ENCODE measurements at places on chromosomes 13 and 19.

- no peak for DNase-seq
Measured at GRCh38 chr13:79810669-79811068, 329.7 kb downstream of the NDFIP2 start.

DNA sequence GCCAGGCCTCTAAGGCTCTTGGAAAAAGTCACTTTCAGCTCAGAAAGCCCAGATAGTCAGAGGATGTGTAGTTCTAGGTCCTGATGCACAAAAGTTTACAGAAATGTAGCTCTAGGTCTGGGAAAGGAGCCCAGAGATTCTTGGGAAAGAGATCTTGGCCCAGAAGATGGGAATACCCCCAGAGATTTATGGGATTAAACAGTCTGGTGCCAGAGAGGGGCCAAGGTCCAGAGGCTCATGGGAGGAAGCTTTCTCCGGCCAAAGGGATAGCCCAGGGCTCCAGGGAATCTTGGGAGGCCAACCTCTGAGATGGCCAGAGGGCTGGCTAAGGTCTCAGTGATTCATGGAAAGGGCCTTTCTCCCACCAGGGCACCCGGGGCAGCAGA, 15.2 kb downstream of the BCAT2 start:
- no peak for DNase-seq

- DNase-seq = no peak
Measured at GRCh38 chr19:932648-933552, 7.1 kb downstream of the ARID3A start.

GRCh38 chr19:10227026-10227971, 3.8 kb downstream of the S1PR2 start:
- no peak for DNase-seq

- peak; percentile 98 for DNase-seq
Measured at GRCh38 chr19:11355160-11356073, at the start of gene PLPPR2. TSS of gene PLPPR2 (plus strand) at chr19:11355432. CDS start at chr19:11357674, 2,242 bp downstream.

- DNase-seq = no peak
Measured at GRCh38 chr13:102687520-102687919, 7.3 kb downstream of the METTL21C start.

DNA sequence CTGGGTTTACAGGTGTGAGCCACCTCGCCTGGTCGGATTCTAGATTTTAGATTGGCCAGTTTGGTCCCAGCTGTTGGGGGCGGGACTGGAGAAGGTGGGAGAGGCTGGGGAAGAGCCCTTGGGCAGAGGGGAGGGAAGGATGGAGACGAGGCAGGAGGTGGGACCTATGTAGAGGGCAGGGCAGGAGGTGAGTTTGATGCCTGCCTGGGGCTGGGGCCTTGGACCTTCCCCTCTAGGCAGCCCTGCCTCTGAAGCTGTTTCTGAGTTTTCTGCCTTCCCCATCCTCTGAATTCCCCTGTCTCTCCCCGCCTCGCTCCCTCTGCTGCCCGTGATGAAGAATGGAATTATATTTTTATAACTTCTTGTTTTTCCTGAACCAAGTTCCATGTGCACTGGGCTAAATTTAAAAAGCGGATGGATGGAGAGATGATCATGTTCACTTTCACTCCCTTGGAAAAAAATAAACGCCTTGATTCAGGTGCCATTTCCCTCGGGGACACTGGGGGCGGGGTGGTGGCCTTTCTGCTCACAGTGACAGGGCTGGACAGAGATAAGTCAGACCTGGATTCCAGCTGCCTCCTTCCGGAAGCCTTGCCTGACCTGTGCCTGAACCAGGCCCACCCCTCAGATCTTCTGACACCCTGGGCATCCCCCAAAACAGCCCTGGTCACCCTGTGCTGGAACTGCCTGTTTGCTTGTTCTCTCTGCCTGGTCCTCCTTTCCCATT, 16.5 kb upstream of the TNFAIP8L1 start:
- DNase-seq = no peak

DNA sequence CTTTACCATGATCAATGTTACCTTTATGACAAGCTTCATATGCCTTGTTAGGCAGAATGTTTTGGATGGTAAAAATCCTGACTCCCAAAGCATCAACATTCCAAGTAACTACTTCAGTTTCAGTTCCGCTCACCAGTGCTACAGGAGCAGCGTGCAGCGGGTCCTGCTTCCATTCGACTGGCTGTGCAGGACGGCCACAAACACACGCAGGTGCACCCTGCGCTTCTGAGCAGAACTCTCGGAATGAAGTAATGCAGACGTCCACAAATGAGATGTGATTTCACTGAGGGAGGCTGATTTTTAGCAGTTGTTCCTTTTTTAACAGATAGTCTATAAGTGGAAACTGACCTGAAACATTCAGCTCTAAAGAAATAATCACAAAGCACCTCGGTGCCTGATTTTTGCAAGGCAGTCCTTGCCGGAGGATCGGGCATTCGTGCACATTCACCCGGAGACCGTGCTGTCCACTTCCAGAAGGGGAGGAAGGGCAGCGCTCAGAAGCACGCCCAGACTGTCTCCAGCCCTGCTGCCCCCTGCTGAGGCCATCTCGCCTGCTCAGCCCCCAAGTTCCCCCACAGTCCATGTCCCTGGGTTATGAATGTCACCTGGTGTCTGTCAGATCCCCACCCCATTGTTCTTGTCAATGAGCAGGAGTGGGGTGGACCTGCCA, 85.8 kb downstream of the RAB20 start:
- no peak for DNase-seq

DNA sequence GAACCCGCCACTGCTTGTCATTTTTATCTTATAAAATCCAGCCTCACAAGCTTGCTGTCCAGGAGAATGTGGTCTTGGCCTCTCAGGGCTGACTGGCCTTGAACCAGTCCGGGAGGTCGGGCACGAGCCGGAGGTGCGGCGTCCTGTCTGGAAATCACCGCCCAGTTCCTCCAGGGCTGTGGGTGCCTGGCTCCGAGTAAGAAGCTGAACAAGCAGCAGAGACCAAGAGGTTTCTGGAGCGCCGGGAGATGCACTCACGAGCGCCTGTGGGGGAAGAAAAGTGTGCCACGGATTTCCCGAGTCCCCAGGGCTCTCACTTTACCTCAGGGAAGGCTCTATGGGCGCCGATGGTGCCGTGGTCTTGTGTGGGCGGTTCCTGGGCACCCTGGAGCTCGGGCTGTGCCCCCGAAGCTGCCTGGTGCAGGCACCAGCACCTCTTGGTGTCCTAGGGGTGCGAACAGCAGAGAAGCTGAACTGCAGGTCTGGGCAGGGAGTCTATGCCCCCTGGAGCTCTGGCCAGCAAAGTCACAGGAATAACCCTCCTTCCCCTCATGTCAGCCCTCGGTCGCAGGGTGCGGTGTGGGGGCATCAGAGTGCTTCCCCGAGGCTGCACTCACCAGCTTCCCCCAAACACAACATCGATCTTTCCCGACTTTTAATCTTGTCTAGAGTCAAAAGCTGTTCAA, 50.0 kb downstream of the GAS6 start:
- no peak for DNase-seq

DNA sequence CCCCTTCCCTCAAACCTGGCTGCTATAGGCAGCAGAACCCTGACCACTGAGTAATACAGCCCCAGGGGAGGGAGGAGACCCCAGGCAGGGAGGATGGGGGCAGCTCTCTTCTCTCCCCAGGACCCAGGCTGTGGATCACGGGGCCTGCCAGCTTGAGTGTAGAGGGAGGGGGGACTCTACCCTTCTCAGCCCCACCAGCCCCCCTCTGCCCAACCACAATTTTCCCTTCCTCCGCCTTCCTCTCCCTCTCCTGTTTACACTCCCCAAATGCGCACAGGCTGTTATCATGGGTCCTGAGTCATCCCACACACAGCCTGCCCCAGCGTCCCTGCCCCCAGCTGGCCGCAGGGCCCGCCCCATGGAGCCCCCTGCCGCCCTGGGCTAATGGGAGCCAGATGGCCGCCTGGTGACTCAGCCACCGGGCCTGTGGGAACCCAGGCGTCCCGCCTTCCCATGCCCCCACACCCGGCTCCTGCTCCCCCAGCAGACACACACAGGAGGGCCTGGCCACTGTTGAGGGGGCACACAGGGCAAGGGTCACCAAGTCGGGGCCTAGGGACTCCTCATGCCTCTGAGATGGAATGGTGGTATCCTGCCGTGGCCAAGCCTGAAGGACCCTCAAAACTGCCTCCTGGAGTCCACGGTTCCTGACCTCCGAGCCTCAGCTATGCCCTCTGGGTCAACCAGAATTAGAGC, 13.6 kb downstream of the CCDC97 start:
- no peak for DNase-seq

- DNase-seq = no peak
Measured at GRCh38 chr13:113560645-113561416, 23.7 kb upstream of the TFDP1 start.

DNA sequence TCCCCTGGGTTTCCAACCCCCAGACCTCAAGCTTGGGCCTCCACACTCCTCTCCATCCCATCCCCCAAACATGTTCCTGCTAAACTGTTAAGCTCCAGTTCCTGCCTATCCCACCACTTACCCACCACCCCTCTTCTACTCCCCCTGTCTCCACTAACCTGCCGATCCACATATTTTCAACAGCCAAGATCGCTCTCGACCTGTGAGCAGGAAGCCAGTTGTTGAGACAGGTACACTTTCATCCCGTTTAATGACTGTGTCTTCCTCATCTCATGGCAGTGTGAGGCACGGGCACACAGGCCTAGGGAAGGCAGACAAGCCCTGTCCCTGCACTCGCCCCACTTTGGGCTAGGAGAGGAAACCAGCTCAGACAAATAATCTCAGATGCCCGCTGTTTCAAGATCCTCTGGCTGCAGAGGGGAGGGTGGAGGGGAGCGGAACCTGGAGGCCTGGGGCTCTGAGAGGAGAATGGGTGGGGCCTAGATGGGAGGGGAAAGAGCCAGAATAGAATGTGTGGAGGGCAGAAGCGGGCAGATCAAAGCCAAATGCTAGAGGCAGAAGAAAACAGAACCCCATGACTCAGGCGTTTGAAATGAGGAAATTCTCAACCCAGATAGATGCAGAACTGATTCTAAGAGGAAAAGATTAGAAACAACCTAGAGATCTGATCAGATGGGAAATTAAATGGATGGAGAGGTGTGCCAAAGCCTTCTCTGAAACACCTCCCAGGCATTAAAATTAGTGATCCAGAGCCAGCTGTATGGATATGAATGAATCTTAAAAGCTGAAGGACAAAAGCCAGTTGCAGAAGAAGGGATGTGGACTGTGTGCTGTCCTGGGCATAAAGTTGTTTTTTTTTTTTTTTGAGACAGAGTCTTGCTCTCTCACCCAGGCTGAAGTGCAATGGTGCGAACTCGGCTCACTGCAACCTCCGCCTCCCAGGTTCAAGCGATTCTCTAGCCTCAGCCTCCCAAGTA, 16.9 kb upstream of the CYP2S1 start:
- no peak for DNase-seq

GRCh38 chr13:70950664-70951063, 842.4 kb upstream of the KLHL1 start:
- no peak for DNase-seq

GRCh38 chr19:1081301-1082164, 13.6 kb downstream of the POLR2E start:
- DNase-seq = no peak

DNA sequence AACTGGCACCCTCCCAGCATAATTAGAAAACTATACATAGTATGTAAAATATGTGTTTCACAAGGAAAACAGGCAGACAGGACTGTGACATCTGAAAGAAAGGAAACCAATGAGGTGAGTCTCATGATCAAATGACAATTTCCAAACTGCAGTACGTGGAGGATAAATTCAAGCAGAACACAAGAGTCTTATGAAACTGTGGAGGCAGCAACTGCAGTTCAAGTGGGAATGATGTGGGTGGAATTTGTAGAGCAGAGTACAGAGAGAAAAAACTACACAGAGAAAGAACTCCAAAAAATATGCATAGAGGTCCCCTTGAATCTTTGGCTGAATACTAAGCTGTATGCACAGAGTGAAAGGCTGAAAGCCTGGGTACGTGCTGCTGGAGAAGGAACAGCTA, 9.7 kb downstream of the SIGLEC6 start:
- DNase-seq = no peak

GRCh38 chr19:6744381-6745301, 5.2 kb downstream of the TRIP10 start:
- DNase-seq = no peak

Measured in D721Med (cell line).